Tibial artery (tissue), 4 donors: ENCODE measurements at places on chromosomes 7 and 10.

DNA sequence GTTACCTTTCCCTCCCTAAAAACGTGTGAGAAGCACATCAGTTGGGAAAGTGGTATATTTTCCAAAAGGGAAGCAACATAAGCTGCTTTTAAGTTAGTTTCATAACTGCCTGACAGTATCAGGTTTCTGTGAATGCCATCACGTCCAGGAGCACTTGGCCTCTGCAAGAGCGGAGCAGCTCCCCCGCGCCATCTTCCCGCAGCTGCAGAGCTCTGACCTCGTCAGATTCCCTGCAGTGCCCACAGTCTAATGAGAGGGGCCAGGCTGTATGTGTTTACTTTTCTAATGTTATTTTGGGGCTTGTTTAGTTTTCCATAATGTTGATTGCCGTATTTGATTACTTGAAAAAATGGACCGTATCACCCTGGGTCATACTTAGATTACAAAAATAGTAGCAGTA lies 74.2 kb downstream of the MGMT start:
- no peak for DNase-seq

DNA sequence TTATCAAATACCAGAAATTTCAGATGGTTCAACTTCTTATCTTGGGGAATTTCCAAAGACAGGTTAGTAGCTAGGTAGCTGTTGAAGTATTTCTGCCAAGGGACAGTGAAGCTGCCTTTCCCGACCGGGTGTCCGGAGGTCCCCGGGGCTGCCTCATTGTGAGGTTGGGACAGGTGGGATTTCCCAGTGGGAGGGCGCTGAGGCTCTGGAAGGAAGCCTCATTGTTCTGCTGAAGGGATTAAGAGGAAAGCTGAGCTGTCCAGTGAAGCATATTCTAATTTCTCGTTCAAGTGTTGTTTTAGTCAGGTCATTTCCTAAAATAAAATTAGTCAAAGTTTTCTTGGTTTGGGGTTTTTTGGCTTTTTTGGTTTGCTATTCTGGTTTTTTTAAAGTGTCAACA lies 244.2 kb downstream of the MGMT start:
- no peak for DNase-seq

- no peak for DNase-seq
Observed at GRCh38 chr10:50576245-50576815, 47.4 kb downstream of the SGMS1 start.

- no peak for DNase-seq
Observed at GRCh38 chr7:138077809-138078208, 1.6 kb downstream of the AKR1D1 start.

GRCh38 chr10:49610458-49611165 lies 502 bp downstream of the SLC18A3 start:
- DNase-seq, result peak; percentile 46

DNA sequence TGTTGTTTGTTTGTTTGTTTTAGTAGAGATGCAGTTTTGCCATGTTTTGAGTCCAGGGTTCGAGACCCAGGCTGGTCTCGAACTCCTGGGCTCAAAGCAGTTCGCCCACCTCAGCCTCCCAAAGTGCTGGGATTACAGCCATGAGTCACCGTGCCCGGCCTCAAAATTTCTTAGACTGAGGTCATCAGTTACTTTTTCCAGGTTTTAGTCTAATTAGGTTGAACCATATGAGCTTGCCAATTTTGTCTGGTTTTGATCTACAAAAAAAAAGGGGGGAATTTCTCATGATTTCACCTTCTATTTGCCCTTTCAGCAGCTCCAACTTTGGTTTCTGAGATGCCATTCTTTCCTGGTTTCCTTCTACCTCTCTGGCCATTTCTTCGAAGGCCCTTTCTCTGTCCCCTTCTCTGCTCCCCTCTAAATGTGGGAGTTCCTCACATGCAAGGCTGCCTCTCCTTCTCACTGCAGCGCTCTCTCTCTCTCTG lies 5.5 kb downstream of the CUEDC2 start:
- no peak for DNase-seq

GRCh38 chr7:95636140-95636940 lies 40.0 kb upstream of the PDK4 start:
- DNase-seq, result no peak

GRCh38 chr10:125521721-125522680 lies 161.0 kb downstream of the TEX36 start:
- no peak for DNase-seq

DNA sequence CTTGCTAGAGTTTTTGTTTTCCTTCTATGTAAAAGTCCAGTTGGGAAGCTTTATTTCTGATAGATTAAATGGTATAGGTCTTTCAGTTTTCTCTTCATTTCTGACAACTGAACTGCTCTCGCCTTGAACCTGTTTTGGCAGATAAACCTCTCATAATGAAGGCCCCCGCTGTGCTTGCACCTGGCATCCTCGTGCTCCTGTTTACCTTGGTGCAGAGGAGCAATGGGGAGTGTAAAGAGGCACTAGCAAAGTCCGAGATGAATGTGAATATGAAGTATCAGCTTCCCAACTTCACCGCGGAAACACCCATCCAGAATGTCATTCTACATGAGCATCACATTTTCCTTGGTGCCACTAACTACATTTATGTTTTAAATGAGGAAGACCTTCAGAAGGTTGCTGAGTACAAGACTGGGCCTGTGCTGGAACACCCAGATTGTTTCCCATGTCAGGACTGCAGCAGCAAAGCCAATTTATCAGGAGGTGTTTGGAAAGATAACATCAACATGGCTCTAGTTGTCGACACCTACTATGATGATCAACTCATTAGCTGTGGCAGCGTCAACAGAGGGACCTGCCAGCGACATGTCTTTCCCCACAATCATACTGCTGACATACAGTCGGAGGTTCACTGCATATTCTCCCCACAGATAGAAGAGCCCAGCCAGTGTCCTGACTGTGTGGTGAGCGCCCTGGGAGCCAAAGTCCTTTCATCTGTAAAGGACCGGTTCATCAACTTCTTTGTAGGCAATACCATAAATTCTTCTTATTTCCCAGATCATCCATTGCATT lies 27.1 kb downstream of the MET start:
- DNase-seq, result no peak

DNA sequence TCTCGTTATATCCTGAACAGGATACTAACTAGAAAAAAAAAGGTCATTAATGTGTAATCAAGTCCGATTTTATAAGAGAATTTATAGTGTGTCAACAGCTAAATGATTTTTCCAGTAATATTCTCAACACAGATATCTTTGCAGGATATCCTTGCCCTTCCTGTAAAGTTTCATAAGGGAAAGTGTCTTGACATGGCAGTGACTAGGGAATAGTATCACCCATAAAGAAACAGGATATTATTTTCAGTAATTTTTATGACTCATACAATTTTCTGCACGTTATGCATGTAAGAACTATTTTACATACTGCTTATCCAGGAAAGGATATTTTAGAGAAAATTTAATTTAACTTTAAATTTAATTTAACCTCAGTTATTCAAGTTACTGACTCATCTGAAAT lies 19.5 kb upstream of the PNLIP start:
- no peak for DNase-seq

DNA sequence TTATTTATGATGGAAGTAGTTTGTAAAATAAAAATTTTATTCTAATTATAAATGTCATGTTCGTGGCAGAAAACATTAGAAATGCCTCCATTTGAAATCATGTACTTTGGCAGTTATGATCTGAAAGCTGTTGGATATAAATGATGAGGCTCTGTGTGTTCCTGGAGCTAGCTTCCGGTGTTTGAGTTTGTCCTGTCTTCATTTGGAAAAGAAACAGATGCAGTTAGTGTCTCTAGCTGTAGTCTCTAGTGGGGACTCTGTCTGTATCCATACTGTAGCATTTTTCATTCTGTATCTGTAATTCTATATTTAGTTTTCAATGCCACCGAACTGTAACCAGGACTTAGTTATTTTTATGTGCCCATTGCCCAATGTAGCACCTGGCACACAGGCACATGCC lies 197.0 kb upstream of the FZD1 start:
- DNase-seq, result no peak

DNA sequence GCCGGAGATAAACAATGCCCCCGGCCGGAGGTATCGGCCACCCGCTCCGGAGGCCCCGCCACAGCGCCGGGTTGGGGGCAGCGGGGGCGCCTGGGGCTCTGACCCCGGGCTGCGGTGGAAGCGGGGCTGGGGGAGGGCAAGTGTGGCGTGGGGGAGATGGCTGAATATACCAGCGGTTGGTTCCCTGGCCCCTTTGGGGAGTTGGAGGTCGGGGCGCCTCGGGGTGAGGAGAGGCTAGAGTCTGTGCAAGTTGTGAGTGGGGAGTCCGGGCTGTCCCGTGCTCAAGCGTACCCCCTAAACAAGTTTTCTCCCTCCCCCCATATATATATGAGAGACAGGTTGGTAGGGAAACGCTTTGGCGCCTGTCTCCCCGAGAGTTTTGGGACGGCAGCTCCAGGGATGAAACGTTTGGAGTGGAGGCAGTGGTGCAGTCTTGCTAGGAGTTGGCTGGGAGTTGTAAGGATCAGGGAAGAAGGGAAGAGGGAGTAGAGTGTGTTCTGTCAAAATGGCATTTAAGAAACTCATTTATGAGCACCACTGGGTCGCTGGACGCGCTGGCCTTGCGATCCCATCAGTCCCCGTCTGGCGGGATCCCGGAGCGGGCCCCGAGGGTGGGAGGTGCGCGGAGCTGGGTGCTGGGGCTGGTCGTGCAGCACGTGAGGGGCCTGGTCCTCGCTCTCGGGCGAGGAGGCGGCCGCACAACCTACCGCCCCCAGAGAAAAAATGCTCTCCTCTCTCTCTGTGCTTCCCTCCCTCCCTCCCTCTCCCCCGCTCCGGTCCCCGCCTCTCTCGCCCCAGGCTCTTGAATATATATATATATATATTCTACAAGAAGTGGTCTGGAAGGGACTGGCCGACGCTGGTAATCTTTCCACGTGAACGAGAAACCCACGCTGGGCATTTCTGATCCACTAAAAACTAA lies 1.1 kb downstream of the TET1 start:
- no peak for DNase-seq

- no peak for DNase-seq
Observed at GRCh38 chr10:102657451-102657850, 13.2 kb downstream of the TRIM8 start.

DNA sequence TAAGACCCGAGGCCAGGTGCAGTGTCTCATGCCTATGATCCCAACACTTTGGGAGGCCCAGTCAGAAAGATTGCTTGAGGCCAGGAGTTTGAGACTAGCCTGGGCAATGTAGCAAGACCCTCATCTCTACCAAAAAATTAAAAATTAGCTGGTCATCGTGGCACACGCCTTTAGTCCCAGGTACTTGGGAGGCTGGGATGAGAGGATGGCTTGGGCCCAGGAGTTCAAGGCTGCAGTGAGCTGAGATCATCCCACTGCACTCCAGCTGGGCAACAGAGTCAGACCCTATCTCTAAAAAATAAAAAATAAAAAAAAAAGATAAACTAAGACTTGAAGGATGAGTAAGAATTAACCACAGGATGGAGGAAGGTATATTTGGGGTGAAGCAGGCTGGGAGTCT lies 77.9 kb downstream of the JCAD start:
- DNase-seq, result no peak

GRCh38 chr10:45209888-45210287 lies 105.5 kb downstream of the OR13A1 start:
- no peak for DNase-seq

GRCh38 chr7:95933618-95934017 lies 161.3 kb downstream of the DYNC1I1 start:
- DNase-seq, result no peak

DNA sequence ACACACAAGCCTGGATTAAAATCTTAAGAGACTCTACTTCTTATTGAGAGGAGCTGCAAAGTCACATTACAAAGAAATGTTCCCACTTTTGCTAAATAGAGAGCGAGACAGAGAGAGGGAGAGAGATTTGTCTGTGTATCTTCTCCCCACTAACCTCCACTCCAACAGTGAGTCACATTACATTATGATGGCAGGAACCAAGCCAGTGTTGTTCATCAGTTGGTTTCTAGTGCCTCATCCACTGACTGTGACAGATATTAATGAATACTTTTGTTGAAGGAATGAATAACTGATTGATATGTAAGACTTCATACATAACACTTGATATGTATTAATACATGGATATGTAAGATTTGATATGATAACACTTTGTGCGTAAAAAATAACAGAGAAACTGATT lies 258.2 kb upstream of the SORCS1 start:
- no peak for DNase-seq

- no peak for DNase-seq
Observed at GRCh38 chr10:85922356-85923129, 444.1 kb downstream of the GRID1 start.

DNA sequence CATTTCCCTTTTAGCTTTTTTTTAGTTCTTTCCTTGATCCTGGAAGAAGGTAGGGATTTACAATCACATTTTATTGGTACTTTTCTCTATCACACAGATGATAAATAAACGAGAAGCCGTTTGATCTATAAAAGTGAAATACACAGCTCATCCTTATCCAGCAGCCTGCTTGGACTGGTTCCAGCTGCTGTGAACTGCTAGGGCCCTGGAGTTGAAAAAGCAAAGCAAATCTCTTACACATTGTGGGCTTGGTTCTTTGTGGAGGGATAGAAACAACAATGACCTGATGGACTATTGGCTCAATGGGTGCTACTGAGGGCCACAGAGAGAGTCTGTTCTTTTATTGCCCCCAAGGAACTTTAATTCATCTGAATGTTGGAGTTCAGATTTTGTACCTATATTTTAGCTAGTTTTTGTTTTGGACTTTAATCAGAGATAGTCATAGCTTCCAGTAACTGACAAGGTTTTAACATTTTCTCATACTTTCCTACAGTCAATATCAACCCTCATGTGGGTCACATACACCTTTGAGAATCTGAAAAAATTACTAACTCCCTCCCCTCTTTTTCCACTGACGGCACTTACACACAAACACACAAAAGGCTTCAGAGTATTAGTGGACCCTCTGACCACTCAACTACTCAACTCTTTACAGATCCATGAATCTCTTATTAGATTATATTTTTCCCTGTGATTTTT lies 91.6 kb upstream of the CCDC6 start:
- no peak for DNase-seq

DNA sequence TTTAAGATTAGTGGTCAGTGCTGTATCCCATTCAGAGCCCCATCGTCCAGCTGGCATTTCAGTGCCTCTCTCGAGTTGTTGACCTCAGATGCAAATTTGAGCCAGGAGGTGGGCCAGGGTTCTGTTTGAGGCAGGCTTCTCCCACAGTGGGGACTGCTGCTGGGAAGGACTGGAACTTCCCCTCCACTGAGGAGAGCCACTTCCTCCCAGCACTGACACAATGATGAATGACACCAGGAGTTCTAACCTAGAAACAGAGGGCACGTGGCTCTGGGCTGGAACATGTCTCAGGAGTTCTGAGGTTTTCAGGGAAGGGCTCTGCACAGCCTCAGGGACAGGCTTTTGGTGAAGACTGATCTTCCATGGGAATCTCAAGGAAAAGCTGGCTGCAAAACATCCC lies 18.3 kb upstream of the BTBD16 start:
- DNase-seq, result no peak

- no peak for DNase-seq
Observed at GRCh38 chr7:30727061-30727945, 24.6 kb upstream of the INMT start.

- no peak for DNase-seq
Observed at GRCh38 chr7:157402388-157402703, 65.5 kb downstream of the DNAJB6 start.
